GM23338 (cell line): ENCODE measurements at places on chromosomes 12 and 14. TPM values are rescaled to one million over a fixed set of nuclear protein-coding genes. Genes with fewer than 3 reads are reported as not detected.

DNA sequence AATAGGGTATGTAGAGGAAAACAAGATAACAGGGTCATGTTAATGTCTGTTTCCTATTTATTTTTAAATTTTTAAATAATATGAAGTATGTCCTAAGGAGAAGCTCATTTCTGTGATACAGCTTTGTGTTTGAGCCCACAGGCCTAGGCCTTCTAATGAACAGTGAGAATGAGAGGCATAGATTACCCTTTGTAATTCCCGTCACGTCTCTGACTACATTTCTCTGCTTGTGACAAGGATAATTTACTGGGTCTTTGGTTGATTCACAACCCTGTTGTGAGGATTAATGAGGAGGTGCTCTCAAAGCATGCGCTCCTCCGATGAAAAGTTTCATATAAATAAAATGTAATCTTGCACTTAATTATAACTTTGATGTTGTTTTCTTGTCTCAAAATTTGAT lies 56.1 kb downstream of the SYT10 start:
- no peak for DNase-seq

DNA sequence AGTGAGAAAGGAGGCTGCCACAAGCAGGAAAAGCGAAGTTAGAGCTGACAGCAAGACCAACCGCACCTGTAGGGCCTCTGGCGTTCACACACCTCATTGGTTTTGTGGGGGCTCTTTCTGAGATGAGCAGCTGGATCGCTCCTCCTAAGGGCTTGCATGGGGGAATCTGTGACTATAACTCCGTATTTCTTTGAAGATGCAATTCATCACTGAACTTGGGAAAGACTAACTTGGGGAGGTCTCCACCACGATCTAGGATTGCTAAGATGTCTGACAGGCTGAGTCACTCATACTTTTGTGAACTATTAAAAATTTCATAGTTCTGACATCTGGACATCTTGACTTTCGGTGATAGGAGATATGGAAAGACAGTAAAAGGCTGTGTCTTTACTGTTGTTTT lies 173.6 kb downstream of the ETV6 start:
- DNase-seq: no peak

DNA sequence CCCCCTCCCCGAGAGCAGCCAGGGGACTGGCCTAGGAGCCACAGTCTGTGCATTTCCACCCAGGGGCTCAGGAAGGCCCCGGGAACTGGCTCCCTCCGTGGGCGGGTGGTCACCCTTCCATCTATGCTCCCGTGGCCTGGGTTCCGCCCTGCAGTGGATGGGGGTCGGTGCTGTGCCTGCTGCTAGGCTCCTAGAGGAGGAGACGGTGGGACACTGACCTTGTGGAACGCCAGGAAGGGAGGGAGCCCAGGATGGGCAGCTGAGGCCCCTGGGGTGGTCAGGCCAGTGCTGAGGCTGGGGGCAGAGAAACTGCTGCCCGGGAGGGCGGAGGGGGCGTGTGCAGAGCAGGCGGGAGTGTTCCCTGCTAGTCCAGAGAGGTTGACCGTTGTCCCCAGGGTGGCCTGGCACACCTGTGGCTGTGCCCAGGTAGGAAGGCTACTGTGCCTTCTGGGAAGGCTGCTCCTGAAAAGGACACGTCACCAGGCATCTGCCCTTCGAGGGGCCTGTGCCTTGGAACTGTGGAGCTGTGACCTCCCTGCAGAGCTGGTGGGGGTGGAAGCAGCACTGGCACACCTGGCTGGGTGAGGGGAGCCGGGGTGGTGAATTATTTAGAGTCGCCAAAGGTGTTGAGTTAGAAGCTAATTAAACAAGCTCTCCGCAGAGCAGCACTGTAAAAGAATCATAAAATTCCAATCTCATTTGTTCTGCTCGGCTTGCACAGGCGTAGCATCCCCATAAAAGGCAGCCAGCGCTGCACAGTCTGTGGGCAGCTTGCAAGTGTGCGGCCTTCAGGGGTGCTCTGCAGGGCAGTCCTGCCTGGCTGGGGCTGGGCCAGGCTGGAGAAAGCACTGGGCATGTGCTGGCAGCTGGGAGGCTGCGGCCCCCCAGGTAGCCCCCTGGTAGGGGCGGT lies 145.1 kb downstream of the KIF26A start:
- DNase-seq: no peak

DNA sequence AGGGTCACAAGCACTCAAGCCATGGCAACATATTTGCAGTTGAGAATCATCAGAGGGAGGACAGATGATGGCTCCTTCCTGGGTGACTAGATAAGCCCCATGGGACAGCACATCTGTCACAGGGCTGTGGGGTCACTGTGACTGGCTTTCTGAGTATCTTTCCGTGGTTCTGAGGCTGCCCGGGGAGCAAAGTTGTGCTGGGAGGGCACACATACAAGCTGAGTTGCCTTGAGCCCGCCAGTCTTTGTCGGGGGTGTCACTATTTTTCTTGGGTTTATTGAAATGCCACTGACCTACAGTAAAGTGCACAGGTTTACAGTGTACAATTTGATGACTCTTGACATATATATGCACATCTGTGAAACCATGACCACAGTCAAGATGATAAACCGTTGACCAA lies 17.2 kb upstream of the KIF26A start:
- no peak for DNase-seq

The KCNJ8 gene
- 0.87 and 2.3 TPM in 2 replicates for total RNA-seq
